ENCODE measurements at places on chromosomes 4 and X.
A peak's percentile ranks its signal among the peaks of the same experiment; 100 is the strongest.

GRCh38 chrX:97389761-97390192 is 506.1 kb downstream of the RPA4 start:
- peak; percentile 74 for DNase-seq

GRCh38 chr4:110920990-110921389 is 298.1 kb upstream of the PITX2 start:
- DNase-seq: no peak

DNA sequence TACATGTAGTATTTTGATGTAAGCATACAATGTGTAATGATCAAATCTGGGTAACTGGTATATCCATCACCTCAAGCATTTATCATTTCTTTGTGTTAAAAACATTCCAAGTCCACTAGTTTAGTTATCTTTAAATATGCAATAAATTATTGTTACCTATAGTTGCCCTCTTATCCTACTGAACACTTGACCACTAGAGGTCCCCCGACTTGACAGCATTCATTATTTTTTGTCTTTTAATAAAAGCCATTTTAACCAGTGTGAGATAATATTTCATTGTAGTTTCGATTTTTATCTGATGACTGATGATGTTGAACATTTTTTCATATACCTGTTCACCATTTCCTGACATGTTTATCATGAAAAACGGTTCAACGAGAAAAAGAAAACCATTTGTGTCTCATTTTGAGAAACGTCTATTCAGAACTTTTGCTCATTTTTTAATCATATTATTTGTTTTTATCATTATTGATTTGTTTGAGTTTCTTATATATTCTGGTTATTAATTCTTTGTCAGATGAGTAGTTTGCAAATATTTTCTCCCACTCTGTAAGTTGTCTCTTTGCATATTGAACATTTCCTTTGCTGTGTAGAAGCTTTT is 199.0 kb upstream of the CXXC4 start:
- DNase-seq: no peak

DNA sequence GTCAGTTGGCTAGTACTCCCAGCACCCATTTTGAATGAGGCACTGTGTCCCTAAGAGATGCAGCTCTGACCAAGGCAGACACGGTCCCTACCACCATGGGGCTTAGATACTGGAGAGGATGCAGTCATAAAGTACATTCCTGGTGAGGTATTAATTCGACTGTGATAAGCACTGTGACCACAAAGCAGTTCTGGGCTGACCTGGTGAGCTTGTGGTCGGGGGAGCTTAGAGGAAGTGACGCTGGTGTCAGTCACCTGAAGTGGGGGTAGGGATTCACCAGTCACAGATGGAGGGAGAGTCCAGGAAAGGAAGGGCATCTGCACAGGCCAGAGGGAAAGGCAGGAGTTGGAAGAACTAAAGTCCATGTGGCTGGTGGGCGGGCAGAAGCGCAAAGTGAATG is 15.8 kb upstream of the CLTRN start:
- peak; percentile 9 for DNase-seq

DNA sequence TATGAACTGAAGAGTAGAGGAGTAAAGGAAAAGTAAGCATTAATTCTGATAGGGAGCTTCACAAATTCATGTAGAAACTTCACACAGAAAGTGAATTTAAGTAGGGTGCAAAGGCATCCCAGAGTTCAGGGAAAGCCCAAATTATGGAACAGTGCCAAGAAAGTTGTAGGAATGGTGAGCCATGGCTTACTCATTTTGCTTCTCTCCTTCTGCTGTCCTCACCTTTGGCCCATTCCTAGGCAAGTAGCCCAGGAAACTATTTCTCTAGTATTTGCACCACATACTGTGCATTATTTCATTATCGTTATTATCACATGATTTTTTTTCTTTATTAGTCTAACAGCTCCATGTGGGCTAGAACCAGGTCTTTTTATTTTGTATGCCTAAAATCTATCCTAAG is 34.9 kb upstream of the IL1RAPL1 start:
- DNase-seq: peak; percentile 0

DNA sequence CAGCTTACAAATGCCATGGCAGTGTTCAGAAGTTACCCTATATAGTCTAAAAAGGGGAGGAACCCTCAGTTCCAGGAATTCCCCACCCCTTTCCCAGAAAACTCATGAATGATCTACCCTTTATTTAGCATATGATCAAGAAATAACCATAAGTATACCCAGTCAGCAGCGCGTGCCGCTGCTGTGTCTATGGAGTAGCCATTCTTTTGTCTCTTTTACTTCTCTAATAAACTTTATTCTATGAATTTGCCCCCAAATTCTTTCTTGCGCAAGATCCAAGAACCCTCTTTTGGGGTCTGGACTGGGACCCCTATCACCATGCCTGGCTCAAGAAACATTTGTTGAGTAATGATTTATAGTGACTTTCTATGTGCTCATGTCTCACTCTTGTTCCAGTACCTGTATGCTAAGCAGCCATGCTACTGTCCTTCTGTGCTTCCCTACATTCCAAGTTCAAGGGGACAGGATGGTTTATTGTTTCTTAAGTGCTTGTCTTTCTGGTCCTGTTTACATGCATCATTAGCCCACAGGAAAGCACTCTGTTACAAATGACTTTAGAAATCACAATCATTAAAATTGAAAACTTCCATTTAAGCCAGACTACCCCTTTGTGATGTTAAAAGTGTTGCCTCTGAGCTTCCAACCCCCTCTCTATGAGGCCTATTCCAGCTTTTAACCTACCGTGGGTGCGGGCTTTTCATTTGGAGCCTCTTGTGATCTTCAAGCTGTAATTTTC is 63.4 kb upstream of the S100G start:
- DNase-seq: no peak

- DNase-seq: peak; percentile 46
Measured at GRCh38 chr4:102640669-102641068, 120.1 kb downstream of the MANBA start.

GRCh38 chr4:139950568-139950967 is 203.4 kb downstream of the MAML3 start:
- peak; percentile 93 for DNase-seq

DNA sequence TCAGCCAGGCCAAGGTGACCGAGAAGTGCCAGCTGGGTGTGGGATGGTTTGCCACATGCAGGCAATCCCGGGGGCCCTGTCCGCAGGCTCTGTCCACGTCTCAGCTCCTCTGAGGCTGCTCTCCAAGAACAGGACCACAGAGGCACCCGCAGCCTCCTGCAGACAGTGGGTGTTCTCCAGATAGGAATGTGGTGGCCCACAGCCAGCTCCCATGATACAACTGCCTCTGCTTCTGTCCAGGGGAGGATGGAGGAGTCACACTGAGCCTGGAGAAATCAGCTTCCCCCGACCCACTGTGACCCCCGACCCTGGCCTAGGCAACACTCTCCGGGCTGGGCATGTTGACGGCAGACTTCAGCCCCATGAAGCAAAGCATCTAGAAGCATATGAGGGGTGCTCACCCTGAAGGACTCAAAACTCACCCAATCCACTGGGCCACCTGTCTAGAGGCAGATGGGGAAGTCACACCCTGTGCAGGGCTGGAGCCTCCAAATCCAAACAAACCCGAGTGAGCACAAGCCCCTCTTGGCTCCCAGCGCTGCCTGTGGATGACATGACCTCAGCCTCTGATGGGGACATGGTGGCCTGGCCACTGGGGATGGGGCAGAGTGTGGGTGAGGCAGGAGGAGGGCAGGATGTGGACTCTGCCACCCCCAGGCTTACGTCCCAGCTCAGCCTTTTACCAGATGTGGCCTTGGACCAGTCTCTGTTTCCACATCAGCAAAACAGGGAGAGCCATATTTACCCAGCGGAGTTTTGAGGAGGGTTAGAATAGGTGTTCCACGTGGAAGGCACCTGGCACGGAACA is 102.3 kb downstream of the PSAPL1 start:
- peak; percentile 76 for DNase-seq

GRCh38 chr4:45795135-45795534 is 328.7 kb downstream of the GABRG1 start:
- DNase-seq: no peak

DNA sequence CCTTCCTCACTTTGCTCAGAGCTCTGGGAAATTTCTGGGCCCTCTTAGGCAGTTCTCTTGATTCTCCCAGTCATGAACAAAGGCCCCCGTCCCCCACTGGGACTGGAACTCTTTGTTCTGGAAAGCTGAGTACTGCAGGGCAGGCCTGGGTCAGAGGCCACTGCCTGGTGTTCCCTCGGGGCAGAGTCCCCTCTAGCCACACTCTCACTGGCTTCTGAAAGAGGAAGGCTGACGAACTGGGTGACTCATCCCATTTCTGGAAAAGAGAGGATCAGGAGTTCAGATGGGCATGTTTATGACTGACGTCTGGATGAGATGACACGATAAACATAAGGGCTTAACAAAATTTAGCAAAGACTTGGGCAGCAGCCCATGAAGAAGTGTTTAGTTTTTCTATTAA is 47.7 kb downstream of the DDX3X start:
- peak; percentile 65 for DNase-seq

DNA sequence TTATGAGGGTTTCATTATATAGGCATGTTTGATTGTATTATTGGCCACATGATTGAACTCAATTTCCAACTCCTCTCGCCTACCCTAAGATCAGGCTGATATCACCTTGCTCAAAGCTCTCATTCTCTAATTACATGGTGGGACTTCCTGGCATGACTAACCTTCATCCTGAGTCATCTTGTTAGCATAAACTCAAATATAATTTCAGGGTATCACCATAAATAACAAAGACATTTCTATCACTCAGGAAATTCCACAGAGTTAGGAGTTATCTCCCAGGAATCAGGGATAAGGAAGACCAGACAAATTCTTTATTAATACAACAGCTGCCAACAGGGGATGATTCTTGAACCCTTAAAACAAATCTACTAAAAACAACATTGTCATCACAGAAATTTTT is 90.7 kb downstream of the NDST3 start:
- DNase-seq: peak; percentile 59

- no peak for DNase-seq
Measured at GRCh38 chrX:131827935-131828334, 195.2 kb upstream of the STK26 start.

GRCh38 chr4:86441175-86441936 is 81.5 kb upstream of the MAPK10 start:
- peak; percentile 47 for DNase-seq

GRCh38 chrX:100871594-100872560 is 2.3 kb downstream of the NOX1 start:
- peak; percentile 1 for DNase-seq

- DNase-seq: no peak
Measured at GRCh38 chr4:105474099-105474518, 247 bp upstream of the PPA2 start.

DNA sequence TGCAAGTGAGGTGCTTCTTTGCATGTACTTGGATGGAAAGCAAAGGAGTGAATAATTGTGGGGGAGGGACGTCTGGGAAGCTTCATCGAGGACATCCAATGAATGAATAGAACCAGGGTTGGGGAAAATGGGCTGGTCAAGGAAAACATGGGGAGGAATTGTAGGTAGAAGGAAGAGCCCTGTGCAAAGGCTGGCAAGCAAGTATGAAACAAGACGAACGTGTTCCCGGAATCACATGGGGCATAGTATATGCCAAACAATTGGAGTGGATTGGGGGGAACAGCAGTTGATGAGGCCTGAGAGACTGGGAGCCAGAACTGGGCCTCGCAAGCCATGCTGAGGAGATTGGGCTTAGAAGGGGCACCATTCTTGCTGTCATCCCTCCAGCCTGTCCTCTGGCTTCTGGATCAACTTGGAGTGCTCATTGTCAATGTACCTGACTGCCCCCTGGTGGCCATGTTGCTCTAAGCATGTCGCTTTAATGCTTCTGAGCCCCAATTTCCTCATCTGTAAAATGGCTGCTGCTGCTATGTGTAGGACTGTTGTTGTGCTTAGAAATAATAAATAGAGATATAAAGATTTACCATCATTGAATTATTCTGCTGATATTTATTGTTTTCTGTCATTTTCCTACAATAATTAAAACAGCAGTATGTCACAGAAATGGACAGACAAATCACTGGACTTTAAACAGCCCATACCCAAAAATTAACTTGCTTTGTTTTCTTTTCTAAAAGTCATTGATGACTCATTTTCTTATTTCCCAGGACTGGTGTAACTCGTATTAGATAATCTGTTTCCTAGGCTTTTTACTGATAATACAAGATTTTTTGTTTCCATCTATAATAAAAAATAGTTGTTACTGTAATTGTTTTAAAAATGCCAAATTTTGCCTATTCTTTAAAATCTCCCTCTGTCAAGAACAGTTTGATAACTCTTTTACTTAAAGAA is 66.4 kb downstream of the JADE3 start:
- peak; percentile 61 for DNase-seq

DNA sequence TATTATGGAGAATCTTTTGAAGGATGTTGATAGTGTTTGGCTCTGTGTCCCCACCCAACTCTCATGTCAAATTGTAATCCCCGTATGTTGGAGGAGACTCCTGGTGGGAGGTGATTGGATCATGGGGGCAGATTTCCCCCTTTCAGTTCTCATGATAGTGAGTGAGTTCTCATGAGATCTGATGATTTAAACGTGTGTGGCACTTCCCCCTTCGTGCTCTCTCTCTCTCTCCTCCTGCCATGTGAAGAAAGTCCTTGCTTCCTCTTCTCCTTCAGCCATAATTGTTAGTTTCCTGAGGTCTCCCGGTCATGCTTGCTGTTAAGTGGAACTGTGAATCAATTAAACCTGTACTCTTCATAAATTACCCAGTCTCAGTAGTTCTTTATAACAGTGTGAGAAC is 166.1 kb upstream of the NUDT6 start:
- no peak for DNase-seq

GRCh38 chr4:26570596-26570995 is 13.3 kb upstream of the TBC1D19 start:
- DNase-seq: no peak

- no peak for DNase-seq
Measured at GRCh38 chrX:110723844-110724243, 71.8 kb downstream of the CHRDL1 start.

DNA sequence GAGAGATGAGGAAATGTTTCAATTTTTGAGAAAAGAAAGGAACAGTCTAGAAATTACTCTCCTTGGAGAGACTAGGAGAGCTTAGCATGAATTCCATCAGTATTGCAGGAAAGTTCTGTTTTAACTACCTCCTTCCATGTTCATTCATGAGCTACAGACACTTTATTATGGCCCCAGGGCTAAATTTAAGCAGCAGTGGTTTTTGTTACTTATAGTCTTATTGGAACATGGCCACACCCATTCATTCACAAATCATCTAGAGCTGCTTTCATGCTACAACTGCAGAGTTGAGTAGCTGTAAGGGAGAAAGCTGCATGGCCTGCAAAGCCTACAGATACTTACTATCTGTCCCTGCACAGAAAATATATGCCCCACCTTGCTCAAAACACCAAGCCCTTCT is 81.7 kb downstream of the SHISA3 start:
- no peak for DNase-seq

GRCh38 chr4:119750048-119750447 is 121.4 kb upstream of the PDE5A start:
- no peak for DNase-seq

DNA sequence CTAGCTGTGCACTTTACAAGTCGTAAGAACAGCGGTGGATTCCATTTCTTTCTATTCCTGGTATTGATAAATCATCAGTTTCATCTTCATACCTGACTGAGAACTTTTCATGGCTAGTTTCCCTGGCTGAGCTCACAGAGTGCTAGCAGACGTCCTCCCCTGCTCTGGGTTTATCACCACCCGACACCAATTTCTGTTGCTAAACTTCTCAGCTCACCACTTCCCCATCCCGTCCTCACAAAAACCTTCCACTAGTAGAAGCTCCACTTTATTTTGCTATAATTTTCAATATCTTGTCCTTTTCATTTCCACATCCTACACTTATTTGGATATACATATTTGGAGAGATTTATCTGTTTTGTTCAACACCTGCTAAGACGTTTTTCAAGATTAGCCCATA is 869.4 kb upstream of the FRG1 start:
- no peak for DNase-seq
